Activated CD4-positive, alpha-beta memory T cell treated with anti-CD3 and anti-CD28 coated beads for 36 hours (primary cell): ENCODE measurements at places on chromosomes 1 and 21. TPM values are rescaled to one million over a fixed set of nuclear protein-coding genes. Genes with fewer than 3 reads are reported as not detected.

DNA sequence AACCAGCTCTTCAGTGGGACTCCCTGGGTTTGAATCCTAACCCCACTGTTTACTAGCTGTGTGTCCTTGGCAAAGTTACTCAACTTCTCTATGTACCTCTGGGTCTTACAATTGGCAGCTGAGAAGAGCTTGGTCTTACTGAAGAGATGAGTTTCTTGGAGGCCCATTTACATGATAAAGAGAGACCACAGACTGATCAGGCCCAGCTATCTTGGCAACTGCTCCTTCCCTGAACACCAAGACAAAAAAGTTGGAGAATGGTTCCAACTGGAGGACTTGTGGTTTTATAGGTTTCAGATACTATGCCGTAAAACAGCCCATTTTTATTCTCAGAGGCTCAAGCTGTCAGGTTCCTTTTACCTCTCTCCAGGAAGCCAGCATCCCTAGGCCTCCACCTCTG is 24.8 kb upstream of the CNIH3 start:
- no peaks in the 10 kb centered on the region for H3K36me3 ChIP-seq
- no peaks in the 10 kb centered on the region for H3K4me1 ChIP-seq
- no peak for DNase-seq
- H3K27me3 ChIP-seq, result no peaks in the 10 kb centered on the region
- no peak overlapping the region for H3K4me3 ChIP-seq

- no peaks in the 10 kb centered on the region for H3K36me3 ChIP-seq
- H3K4me3 ChIP-seq, result no peak overlapping the region
- peaks cover 6% of the 10 kb centered on the region for H3K4me1 ChIP-seq
- peak; percentile 84 for DNase-seq
Observed at GRCh38 chr1:167059045-167059808, 30.9 kb downstream of the GPA33 start.

TARS2 gene
- total RNA-seq, result 51.7 TPM

GRCh38 chr1:187244623-187245022 is 415.9 kb downstream of the PLA2G4A start:
- no peak for DNase-seq
- H3K36me3 ChIP-seq, result no peaks in the 10 kb centered on the region
- no peak overlapping the region for H3K4me3 ChIP-seq
- H3K4me1 ChIP-seq, result no peaks in the 10 kb centered on the region

GRCh38 chr1:179448437-179449149 is 82.8 kb downstream of the AXDND1 start:
- H3K36me3 ChIP-seq, result peaks cover 2% of the 10 kb centered on the region
- no peak overlapping the region for H3K27ac ChIP-seq
- H3K4me1 ChIP-seq, result no peaks in the 10 kb centered on the region
- no peak for DNase-seq
- H3K4me3 ChIP-seq, result no peak overlapping the region

GBP6 gene
- 0.73 TPM for total RNA-seq

GRCh38 chr1:55885619-55886018 is 670.5 kb upstream of the USP24 start:
- no peaks in the 10 kb centered on the region for H3K27me3 ChIP-seq
- H3K36me3 ChIP-seq, result no peaks in the 10 kb centered on the region
- DNase-seq, result no peak
- no peak overlapping the region for H3K4me3 ChIP-seq
- H3K27ac ChIP-seq, result no peak overlapping the region
- H3K4me1 ChIP-seq, result no peaks in the 10 kb centered on the region

GRCh38 chr1:117662667-117663066 is 56.8 kb downstream of the TENT5C start:
- H3K4me1 ChIP-seq, result peaks cover 87% of the 10 kb centered on the region
- no peaks in the 10 kb centered on the region for H3K27me3 ChIP-seq
- DNase-seq, result no peak
- H3K27ac ChIP-seq, result no peak overlapping the region
- no peak overlapping the region for H3K4me3 ChIP-seq

- H3K27ac ChIP-seq, result peak overlapping the region; percentile 93
- H3K4me3 ChIP-seq, result peak overlapping the region; percentile 86
- DNase-seq, result no peak
- H3K4me1 ChIP-seq, result peaks cover 34% of the 10 kb centered on the region
Observed at GRCh38 chr21:37257511-37257966, 9.6 kb downstream of the VPS26C start.

DNA sequence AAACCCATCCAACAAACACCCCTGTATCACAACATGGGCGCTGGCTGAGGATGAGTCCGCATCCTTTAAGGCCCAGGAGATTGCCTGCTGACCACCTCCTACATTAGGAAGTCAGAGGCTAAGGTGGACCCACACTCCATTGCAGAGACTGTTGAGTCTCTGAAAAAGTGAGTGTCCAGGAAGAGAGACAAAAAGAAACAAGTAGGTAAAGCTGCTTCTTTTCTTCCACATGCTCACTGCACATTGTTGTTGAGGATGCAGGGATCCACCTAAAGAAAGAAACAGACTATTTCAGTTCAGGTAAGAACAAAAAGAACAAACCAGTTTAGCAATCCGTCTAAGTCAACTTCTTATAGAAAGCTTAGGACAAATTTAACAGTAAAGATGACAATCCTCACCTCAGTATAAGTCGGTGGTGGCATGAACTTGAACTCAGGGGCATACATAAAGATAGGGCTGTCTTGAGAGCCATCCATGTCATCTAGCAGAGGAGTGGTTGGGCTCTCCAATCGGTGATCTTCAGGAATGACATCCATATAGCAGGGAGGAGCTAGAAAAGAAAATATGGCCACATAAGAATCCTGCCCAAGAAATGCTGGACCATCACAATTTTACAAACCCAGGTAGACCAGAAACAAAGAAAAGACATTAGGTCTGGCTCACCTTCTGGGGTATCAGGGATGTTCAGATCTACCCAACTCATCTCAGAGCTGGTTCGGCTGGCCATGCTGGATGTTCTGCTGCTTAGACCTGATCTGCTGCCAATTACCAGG is 2.6 kb downstream of the TXNIP start:
- peak overlapping the region; percentile 88 for H3K4me3 ChIP-seq
- peaks cover 57% of the 10 kb centered on the region for H3K4me1 ChIP-seq

IFFO2 gene
- total RNA-seq, result 42.0 TPM

CD164L2 gene
- total RNA-seq, result not detected

VASH2 gene
- 0.57 TPM for total RNA-seq

- no peaks in the 10 kb centered on the region for H3K27me3 ChIP-seq
- no peaks in the 10 kb centered on the region for H3K4me1 ChIP-seq
- H3K36me3 ChIP-seq, result no peaks in the 10 kb centered on the region
- H3K27ac ChIP-seq, result no peak overlapping the region
Observed at GRCh38 chr1:75276385-75276784, 142.2 kb downstream of the LHX8 start.

C1orf216 gene
- 11.2 TPM for total RNA-seq

MACO1 gene
- total RNA-seq, result 11.4 TPM
